ENCODE measurements at places on chromosomes 13 and 19.

DNA sequence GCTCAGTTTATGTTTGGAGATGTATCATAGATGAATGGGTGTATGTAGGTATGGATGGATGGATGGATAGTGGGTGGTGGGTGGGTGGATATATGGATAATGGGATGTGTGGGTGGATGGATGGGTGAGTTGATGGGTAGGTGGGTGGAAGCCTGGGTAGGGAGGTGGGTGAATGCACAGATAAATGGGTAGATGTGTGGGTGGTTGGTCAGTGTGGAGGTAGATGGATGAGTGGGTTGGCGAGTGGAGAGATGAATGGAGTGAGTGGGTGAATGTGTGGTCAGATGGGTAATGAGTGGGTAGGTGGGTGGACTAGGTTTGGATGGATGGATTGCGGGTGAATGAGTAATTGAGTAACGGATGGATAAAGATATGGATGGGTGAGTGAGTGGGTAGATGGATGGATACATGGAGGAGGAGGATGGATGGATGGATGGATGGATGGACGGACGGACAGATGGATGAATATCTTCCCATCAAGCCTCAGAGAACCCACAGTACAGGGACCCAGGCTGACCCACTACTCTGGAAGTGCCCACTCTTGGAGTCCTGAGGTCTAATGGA, 13.4 kb downstream of the MEIS3 start:
- DNase-seq: no peak

DNA sequence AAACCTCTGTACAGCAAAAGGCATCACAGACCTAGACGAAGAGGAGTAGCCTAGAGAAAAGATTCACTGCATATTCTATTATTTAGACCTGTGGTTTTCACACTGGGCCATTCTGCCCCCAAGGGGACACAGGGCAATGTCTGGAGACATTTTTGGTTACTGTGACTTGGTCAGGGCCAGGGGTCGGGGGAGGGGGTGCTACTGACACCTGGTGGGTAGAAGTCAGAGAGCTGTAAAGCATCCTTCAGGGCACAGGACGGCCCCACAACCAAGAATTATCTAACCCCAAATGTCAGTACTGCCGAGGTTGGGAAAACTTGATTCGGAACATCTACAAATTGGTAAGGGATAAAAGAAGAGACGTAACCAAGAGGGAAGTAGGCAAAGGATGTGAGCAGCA, 11.3 kb downstream of the ELAVL1 start:
- DNase-seq: no peak

GRCh38 chr19:42316223-42317211, 3.4 kb downstream of the TMEM145 start:
- DNase-seq: no peak

DNA sequence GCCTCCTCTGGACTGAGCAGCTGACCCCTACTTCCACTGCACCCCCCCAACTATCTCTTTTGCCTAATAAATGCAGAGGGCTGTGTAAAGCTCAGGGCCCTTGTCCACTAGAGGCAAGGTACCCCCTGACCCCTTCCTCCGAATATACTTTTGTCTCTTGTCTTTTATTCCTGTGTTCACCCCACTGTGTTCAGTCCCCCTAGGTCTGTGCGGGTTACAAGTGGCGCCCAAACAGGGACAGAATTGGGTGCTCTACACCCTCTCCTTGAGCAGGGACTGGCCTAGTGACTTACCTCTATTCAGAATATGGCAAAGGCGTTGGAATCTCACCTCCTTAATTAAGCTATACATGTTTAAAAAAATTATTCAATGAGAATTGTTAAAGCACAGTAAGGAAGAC, 15.0 kb downstream of the ZNF350 start:
- peak; percentile 24 for DNase-seq

- DNase-seq: no peak
Observed at GRCh38 chr13:26320766-26321165, 66.8 kb downstream of the CDK8 start.

GRCh38 chr19:13234518-13234917, 84.3 kb downstream of the IER2 start:
- DNase-seq: peak; percentile 78

- no peak for DNase-seq
Observed at GRCh38 chr19:19459073-19459472, 53.6 kb downstream of the GATAD2A start.

DNA sequence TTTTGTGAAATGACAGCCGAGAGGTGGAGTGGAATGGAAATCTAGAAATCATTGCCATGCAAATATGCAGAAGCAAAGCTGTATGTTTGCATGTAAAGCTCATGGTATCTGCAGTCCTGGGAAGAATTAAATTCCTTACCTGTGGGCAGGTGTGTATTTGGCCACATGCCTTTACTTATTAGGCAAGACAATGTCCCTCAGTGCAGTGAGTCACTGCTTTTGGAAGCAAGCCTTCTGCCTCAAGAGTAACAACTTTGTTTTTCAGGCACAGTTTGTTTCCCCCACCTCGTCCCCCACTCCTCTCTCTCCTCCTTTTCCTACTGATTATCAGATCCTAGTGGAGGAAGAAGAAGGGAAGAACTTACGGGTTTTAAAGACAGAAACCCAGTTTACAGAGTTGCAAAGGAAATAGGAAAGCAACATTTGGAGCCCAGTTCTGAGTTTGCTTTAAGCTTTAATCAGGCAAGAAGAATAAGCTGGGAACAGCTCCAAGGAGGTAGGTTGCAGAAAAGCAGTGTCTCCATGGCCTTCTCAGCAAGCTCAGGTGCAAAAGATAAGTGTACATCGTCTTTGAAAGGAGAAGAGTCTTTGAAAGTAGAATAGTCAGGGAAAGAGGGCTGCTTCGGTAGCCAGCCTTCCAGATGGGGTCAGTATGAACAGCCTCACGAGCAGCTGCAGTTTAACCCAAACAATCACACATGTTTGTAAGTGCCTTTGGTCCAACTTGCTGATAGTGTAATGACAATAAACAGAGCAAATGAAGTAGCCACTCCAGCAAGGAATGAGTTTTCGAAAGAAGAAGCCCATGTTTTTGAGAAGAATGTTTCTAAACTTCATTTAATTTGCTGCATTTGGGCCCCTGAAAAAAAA, 190.1 kb downstream of the KLF5 start:
- DNase-seq: peak; percentile 92

GRCh38 chr19:37329686-37330085, 41.2 kb upstream of the ZNF527 start:
- DNase-seq: peak; percentile 20

- DNase-seq: no peak
Observed at GRCh38 chr13:22218797-22219196, 547.9 kb downstream of the FGF9 start.

DNA sequence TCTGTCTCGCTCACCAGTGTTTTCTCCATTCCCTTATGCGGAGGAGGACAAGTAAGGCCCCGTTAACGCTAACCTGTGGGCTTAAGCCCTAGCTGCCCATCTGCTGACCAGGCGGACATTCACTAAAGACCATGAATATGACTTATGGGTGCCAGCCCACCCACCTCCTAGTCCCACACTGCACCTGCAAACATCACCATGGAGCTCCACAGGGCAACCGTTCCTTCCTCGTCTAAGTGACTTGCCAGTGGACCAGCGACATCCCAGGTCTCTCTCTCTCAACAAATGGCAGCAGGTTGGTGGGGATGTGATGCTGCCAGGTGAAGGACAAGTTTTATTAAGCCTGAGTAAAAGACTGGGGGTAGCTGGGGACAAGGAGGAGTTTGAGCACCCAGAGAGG, 55.2 kb downstream of the CCDC70 start:
- no peak for DNase-seq

- DNase-seq: no peak
Observed at GRCh38 chr13:30292325-30292724, 15.0 kb downstream of the KATNAL1 start.

DNA sequence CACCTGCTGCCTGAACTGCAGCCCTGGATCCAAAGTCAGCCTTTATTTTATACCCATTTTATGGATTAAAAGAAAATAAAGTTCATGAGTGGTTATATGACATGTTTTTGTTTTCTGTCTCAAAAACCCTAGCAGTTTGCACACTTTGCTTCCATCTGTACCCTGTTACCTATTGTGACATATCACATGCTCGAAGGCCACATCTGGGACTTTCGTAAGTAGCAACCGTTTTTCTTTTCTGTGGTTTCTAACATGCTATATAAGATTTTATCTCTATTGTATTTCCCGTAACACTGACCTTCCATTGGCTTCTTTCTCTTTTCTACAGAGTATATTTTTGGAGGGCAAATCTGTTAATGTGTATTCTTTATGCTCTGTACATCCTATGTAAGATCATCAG, 1007.2 kb downstream of the PCDH9 start:
- DNase-seq: no peak

DNA sequence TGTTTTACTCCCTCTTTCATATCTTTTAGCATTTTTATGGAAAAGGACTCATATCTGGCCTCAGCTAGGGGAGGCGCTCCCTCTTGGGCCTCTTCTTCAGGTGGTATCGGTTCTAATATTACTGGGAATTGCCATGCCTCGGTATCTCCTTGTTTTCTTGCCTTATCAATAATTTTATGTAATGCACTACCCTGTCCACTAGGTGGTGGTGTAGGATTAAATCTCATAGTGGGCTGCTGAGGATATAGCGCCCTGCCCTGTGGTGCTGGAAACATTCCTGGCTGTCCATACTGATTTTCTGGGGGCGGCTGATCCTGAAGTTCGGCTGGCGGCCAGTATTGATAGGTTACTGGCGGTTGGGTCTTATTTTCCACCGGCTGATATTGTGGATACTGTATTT, 35.8 kb downstream of the ZNF420 start:
- DNase-seq: no peak

- peak; percentile 79 for DNase-seq
Observed at GRCh38 chr13:64723724-64724123, 2506.4 kb downstream of the PCDH9 start.

DNA sequence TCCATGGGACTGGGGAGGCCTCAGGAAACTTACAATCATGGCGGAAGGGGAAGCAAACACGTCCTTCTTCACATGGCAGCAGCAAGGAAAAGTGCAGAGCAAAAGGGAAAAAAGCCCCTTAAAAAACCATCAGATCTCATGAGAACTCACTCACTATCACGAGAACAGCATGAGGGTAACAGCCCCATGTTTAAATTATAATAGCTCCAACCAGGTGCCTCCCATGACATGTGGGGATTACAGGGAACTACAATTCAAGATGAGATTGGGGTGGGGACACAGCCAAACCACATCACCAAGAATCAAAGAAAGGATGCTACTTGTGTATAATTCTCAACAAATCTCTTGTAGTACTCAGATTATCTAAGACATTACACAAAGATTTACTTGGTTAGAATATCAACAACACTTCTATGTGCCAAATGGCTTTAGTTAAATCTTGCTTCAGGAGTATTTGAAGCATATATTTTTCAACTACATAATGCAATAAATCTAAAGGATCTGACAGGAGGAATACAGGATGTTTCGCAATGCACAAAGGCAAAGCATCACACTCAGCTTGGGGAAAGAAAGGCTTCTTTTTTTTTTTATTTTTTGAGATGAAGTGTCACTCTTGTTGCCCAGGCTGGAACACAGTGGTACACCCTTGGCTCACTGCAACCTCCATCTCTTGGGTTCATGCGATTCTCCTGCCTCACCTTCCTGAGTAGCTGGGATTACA, 180.0 kb downstream of the LHFPL6 start:
- peak; percentile 32 for DNase-seq

- no peak for DNase-seq
Observed at GRCh38 chr13:99287551-99287950, 19.6 kb downstream of the GPR183 start.

- peak; percentile 62 for DNase-seq
Observed at GRCh38 chr19:39052243-39052746, 19.9 kb upstream of the FBXO27 start.

GRCh38 chr19:17328517-17329365, 5.9 kb downstream of the ANO8 start:
- no peak for DNase-seq

- DNase-seq: no peak
Observed at GRCh38 chr19:18789883-18790565, 1.1 kb downstream of the COMP start.

GRCh38 chr13:100517728-100518127, 70.9 kb downstream of the GGACT start:
- no peak for DNase-seq

Data from MCF 10A (cell line).